ENCODE measurements at places on chromosomes 1 and 21.

GRCh38 chr1:158329733-158330132, 1.6 kb downstream of the CD1B start:
- peak; percentile 47 for DNase-seq

DNA sequence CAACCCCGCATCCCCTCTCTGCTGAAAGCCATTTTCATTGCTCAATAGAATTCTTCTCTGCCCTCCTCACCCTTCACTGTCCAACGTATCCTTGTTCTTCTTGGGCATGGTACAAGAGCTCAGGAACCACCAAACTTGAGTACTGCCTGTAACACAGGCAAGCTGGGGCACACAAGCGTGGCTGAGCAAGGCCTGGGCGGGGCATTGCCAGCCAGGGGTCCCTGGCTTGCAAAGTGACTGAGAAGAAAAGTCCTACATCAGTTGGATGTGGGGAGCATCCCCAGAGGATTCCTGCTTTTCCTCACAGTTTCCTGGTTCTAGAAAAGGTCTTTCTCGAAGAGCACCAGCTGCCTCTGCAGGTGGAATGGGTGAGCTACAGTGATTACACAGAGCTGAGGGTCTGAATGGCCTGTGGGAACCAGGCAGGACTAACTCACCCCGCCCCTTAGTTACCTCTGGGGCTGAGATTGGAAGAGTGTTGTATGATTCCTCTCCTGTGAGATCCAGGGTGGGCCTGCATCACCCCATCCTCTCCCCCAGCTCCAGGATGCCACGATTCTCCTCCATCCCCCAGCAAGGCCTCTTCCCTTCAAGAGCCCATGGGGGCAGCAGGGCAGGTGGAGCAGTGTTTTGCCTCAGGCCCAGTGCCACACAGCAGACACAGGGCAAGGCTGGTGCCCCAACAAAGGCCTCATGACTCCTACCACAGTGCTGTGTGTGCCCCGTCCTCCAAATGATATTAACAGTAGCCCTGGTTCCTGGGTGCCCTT, 121.9 kb downstream of the MATN1 start:
- no peak for DNase-seq

GRCh38 chr1:205028924-205029323, 14.1 kb upstream of the CNTN2 start:
- no peak for DNase-seq

DNA sequence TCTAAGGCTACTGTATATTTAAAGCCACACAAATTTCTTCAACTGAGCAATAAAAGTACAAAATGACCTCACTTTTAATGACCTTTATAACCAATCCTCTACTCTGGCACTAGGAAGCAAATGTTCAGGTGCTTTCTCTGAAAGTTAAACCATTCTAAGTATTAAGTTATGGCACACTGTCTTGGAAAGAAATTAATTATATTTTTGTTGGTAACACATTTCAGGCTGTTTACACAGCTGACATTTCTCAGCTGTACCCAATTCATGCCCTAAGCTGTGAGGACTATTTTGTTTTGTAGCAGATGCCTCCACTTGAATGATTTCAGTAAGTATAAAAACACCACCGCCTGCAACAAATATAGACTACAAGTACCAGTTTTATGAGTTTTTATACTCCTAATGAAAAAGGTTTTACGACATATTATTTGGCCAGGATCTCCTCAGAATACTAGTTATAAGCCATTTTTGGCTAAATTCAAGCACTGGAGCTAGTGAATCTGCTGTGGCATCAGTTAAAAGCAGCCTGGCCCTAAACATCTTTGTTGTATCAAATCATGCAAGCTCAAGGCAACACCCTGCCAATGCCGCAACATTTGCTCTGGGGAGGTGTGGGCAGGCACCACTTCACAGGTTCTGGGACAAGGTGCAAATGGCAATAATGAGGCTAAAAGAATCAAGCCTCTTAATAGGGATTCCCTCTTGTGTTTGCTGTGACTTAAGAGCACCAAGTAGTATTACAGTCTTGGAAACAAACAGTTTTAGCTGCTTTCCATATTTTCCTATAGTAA, 228.4 kb upstream of the DMRTA2 start:
- no peak for DNase-seq

All from Kasumi-1 (cell line).